ENCODE measurements at places on chromosomes 2 and 18.

DNA sequence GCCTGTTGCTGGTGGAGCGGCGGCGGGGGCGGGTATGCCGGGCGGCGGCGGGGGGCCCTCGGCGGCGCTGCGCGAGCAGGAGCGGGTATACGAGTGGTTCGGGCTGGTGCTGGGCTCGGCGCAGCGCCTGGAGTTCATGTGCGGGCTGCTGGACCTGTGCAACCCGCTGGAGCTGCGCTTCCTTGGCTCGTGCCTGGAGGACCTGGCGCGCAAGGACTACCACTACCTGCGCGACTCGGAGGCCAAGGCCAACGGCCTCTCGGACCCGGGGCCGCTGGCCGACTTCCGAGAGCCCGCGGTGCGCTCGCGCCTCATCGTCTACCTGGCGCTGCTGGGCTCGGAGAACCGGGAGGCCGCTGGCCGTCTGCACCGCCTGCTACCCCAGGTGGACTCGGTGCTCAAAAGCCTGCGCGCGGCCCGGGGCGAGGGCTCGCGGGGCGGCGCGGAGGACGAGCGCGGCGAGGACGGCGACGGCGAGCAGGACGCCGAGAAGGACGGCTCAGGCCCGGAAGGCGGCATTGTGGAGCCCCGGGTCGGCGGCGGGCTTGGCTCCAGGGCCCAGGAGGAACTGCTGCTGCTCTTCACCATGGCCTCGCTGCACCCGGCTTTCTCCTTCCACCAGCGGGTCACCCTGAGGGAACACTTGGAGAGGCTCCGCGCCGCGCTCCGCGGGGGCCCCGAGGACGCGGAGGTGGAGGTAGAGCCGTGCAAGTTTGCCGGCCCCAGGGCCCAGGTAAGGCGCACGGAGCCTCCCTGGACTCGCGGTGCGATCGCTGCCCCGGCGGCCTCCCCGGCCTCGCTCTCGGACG is 1.0 kb downstream of the ZCCHC2 start:
- peak; percentile 76 for DNase-seq

DNA sequence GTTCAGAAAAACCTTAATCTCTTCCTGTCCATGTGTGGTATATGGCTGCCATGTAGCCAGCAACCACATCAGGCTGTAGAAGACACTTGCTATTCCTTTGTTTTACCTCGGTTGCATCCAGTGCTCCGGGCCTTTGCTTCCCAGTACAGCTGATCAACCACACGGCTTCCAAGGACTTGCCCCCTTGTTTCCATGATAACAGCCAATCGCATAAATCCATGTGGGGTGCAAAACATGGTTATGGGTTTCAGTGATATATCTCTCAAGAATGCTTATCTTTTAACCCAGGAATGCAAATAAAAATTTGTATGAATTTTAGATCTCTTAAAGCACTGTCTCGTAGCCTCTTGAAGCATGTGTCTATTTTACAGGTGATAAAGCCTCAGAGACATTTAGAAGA is 118.3 kb downstream of the MGAT5 start:
- no peak for DNase-seq

GRCh38 chr2:219947575-219947974 is 320.1 kb downstream of the SLC4A3 start:
- no peak for DNase-seq

DNA sequence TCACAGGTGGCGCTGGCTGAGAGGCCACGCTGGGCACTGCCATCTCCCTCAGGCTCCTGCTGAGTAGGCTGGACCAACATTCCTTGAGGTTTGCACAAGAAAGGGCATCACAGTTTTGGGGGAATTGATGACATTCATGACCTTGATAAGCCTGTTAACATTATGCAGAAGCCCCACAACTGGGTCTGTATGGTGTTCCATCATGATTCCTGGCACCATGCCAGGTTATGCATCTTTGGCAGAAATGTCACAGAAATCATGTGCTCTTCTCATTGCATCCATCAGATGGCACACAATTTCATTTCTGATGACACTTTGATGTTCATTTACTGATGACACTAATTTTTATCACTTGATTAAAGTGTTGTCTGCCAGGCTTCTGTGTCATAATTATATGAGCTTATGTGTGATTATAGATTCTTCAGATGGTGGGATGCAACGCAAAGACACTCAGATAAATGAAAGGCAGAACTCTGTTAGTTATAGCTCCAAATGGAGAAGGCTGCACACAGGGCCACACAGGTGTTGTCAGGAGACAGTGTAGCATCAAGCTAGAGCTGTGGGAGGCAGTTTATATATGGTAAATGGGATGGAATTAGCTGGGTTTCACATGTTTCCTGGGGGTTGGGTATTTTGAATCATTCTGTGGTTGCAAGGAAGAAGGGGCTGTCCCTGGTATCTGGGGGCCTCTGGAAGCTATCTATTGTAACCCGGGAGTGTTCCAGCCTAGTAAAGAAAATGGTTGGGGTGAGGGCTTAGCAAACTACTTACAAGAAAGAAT is 191.3 kb downstream of the SLC39A10 start:
- DNase-seq: no peak

GRCh38 chr18:35409911-35410310 is 32.8 kb upstream of the ZNF396 start:
- no peak for DNase-seq

DNA sequence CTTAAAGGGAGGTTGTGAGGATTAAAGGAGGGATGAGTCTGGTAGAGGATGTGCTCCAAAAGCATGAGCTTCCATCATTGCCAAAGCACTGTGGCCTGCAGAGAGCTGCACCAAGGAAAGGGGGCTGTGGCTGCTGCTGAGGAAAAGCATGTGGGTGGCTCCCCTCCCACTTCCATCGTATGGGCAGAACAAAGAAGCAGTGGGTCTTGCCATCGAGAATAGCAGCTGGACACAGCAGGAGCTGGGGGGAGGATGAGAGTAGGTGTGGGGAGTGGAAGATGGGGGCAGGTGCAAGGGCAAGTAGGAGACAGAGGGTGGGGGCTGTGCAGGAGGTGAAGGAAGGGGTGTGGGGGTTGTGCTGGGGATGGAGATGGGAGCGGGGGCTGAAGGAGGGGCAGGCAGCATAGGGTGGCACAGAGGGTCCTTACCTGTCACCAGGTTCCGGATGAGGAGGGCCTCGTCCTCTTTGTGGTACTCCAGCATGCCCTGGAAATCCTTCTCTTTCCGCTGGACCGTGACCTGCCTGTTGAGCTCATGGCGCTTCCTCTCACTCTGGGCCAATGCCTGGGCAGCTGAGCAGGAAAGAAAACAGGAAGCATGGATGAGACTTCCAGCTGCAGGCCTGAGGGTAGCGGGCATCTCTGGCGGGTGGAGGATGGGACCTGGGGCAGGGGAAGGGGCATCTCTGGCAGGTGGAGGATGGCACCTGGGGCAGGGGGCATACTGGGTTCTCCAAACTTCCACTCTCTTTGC is 33.6 kb upstream of the ACAA2 start:
- no peak for DNase-seq

DNA sequence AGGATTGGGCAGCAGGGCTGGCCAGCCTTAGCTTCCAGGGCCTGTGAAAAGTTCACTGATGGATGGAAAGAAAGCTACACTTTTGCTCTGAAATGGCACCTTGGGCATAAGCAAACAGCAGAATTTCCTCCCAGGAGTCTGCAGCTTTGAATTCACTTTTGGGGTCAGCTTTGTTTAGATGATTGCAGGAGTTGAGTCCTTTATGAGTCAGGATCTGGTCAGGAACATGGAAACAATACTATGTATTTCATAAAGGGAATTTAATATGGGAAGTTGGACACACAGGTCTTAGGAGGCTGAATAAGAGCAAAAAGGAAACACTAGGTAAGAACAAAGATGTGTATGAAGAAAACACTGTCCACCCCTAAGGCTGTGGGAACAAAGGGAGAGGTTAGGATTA is 345.3 kb downstream of the TSN start:
- no peak for DNase-seq

- DNase-seq: no peak
These were observed 17.1 kb downstream of the C2orf69 start for GRCh38 chr2:199928226-199928625.

GRCh38 chr18:24231773-24232735 is 93.2 kb downstream of the CABYR start:
- no peak for DNase-seq

DNA sequence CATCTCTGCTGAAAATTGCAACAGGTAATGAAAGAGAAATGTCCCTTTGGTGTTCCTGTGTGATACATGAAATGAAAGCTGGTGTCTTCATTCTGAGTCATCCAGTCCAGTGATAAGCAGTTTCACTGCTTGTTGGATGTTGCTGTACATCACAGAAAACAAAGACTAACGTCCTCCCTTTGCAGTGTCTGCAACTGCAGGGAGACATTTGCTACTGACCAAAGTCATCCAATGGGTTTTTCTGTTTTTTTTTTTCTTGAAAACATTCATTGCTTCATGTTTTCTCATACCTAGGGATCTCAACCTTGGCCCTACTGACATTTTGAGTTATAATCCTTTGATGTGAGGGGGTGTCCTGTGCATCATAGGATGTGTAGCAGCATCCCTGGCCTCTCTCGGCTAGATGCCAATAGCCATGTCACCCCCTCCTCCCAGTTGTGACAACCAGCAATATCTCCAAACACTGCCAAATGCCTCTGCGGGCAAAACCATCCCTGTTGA is 63.6 kb upstream of the FZD5 start:
- DNase-seq: no peak

- DNase-seq: no peak
These were observed 184.8 kb downstream of the DIS3L2 start for GRCh38 chr2:232146294-232146693.

- no peak for DNase-seq
These were observed 79.6 kb downstream of the MSTN start for GRCh38 chr2:189982780-189983394.

GRCh38 chr2:110854355-110855081 is 122.1 kb downstream of the ACOXL start:
- peak; percentile 52 for DNase-seq

GRCh38 chr2:65435625-65436168 is 3.3 kb upstream of the SPRED2 start:
- peak; percentile 81 for DNase-seq

DNA sequence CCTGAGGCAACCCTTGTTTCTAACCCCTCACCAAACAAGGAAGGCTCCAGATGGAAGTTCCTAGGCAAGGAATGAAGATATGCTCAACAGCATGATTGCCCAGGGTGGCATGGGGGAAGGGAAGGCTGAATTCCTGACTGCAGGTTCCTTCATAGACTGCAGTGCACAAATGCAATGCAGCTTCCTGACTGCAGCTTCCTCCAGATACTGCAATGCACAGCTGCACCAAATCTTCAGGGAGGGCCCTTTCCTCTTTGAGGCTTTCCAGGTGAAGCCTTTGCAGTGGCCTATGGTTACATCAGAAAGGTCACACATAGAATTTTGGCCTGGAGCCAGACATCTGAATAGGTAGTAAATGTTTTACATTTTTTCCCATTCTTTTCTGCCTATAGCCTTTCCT is 58.8 kb upstream of the DYNAP start:
- no peak for DNase-seq

DNA sequence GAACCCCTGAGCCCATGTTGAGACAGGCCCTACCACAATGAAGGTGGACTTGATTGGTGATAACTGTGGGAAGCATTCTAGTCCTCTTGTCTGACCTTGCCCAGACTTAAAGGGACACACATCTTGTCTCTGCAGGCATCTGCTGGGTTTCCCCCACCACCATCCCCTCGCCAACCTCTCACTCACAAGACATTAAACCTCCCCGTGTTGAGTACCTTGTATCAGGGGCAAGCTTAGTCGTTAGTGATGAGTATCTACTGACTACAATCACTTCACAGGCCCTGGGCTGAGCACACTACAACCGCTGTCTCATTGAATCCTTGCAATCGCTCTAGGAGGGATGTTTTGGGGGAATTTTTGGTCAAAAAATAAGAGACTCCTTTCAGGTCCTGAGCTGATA is 86.0 kb downstream of the ICOS start:
- no peak for DNase-seq

GRCh38 chr18:1965541-1965940 is 605.8 kb downstream of the METTL4 start:
- no peak for DNase-seq

DNA sequence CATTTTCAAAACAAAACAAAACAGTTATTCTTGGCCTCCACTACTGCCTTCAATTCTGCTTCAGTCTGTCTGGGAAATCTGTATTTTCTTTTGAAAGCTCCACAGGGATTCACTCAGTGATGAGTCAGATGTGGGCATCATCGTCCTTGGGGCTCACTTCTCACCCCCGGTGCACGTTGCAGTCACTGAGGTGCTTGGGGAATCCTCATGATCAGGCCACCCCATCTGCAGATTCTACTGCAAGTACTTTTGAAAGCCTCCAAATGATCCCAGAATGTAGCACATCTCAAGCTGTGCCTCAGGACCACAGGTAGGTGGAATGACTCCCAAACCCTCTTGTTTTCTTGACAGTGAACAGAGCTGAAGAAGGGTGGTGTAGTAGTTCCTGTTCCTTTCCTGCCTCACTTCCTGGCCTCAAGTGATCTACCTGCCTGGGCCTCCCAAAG is 34.3 kb downstream of the LPIN2 start:
- DNase-seq: no peak

GRCh38 chr2:224927646-224928173 is 114.6 kb downstream of the DOCK10 start:
- peak; percentile 80 for DNase-seq

DNA sequence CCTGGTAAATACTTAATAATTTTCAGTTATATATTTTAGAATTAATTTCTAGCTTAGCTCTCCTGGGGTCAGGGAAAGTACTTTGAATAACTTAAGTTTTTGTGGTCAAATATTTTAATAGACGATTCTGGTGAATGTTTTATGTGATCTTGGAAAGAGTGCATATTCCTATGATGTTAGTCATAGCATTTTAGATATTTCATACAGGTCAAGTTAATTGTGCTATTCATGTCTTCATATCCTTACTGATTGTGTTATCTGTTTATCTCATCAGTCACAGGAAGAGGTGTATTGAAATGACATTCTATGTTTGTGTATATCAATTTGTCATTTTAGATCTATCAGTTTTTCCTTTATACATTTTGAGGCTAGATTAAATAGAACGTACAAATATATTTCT is 576.2 kb downstream of the CPS1 start:
- no peak for DNase-seq

DNA sequence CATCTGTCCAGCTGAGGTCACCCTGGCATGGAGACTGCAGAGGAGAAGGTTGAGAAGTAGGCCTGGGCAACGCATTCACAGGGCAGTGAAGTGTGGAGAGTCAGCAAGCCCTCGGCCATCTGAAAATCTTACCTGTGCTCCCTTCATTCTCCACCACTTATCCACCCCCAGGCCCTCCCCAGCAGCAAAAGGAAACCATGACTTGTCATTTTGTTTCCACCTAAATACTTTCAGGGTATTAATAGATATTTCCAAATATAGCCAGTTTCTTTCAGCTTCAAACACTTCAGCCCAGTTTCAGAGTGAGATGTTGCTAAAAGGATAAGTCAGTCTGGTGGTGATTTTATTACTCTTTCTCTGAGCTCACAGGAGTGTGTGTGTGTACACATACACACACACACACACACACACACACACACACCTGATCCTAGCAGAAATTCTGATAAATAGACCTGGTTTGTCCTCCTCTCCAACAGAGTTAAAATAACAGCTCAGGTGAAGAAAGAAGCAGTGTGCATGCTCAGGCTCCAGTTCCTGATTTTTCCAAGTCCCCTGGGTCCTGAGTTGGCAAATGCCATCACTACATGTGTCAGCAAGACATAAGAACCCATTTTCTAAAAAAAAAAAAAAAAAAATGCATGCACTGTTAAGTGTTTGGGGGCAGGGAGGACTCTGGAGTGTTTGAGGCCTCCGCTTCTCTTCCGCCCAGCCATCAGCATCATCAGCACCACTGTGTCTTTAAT is 82.8 kb downstream of the LOXHD1 start:
- DNase-seq: no peak

- DNase-seq: no peak
These were observed 33.2 kb downstream of the ANKRD29 start for GRCh38 chr18:23629444-23629946.

GRCh38 chr2:237459741-237460174 is 27.3 kb upstream of the MLPH start:
- DNase-seq: peak; percentile 18
